ENCODE measurements at places on chromosomes 6 and 20. TPM values are rescaled to one million over a fixed set of nuclear protein-coding genes. Genes with fewer than 3 reads are reported as not detected.

Gene MUC21
- not detected for total RNA-seq

Gene ADGB
- not detected for total RNA-seq

Gene LIME1
- total RNA-seq: 7.3 TPM

Gene TBC1D7
- total RNA-seq: 79.5 TPM

Gene HLA-DRB5
- 19.9 TPM for total RNA-seq

Gene ELOVL4
- 6.4 TPM for total RNA-seq

Gene GSTA3
- total RNA-seq: not detected

Gene MRPS18A
- 29.8 TPM for total RNA-seq

Gene TRIM15
- not detected for total RNA-seq

- peak overlapping the region; percentile 93 for H3K27ac ChIP-seq
- H3K27me3 ChIP-seq: no peaks in the 10 kb centered on the region
- H3K4me3 ChIP-seq: no peak overlapping the region
These were observed 74.6 kb upstream of the CD93 start for GRCh38 chr20:23160536-23161243.

DNA sequence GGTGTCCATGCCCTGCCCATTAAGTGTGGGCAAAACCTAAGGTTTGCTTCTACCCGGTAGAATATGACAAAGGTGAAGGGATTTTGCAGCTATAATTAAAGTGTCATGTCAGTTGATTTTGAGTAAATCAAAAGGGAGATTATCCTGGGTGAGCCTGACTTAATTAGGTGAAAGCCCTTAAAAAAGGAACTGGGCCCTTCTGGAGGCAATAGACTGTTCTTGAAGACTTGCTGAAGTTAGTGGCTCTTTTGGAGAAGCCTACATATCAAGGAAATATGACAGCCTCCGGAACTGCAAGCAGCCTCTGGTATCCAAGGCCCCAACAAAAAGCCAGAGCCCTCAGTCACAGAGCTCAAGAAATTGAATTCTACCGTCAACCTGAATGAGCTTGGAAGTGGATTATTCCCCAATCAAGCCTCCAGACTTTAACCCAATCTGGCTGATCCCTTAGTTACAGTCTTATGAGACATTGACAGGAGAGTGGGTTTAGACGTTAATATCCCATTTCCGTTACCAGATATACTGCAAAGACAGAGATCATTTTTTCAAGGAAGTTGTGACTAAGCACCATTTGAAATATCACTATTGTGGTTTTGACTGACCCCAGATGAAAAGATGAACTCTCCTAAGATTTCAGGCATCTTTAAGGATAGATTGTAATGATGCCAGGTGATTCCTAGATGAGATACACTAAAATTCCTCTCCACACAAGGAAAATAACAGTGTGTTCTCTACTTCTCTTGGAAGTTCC is 303.4 kb downstream of the PLCB1 start:
- H3K4me3 ChIP-seq: no peak overlapping the region
- H3K36me3 ChIP-seq: no peaks in the 10 kb centered on the region
- H3K27me3 ChIP-seq: no peaks in the 10 kb centered on the region

GRCh38 chr20:10666221-10667076 is 7.3 kb downstream of the JAG1 start:
- no peak for DNase-seq
- peak overlapping the region; percentile 93 for H3K27ac ChIP-seq
- H3K36me3 ChIP-seq: peaks cover 34% of the 10 kb centered on the region

DNA sequence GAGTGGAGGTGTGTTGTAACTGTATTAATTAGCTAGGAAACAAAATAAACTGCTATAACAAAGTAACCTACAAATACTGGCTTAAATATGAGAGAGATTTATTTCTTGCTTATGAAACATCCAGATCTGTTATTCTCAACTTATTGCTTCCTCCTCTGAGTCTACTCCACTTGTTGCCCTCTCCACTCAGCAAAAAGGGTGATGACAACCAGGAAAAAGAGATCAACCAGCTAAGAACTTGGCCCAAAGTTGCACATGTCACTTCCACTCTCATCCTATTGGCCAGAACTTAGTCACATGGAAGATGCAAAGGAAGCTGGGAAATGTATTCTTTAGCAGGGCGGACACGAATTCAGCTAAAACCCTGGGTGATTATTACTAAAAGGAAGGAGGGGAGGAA is 5.2 kb upstream of the TP53RK start:
- H3K27me3 ChIP-seq: no peaks in the 10 kb centered on the region
- H3K4me3 ChIP-seq: no peak overlapping the region
- no peak for DNase-seq
- no peak overlapping the region for H3K27ac ChIP-seq

DNA sequence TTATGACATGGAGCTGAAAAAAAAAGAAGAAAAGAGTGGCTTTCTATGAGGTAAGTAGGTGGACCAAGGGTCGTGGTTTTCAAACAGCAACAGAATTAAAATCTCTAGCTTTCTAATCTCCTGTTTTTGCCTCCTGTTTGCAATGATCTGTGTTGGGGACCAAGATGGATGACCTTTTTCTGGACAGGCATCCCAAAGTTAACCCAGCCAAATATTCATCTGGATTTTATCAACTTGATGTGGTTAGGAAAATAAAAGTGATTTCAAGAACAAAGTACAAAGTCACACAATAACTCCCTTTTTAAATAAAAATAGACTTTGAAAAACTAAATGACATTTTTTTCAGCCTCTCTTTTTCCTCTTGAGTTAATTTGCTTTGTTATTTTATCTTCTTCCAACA is 282.1 kb upstream of the PRDM1 start:
- no peak overlapping the region for H3K27ac ChIP-seq
- H3K27me3 ChIP-seq: no peaks in the 10 kb centered on the region
- no peaks in the 10 kb centered on the region for H3K4me1 ChIP-seq
- no peak for DNase-seq

GRCh38 chr6:53369051-53369450 is 20.3 kb upstream of the ELOVL5 start:
- no peak for DNase-seq
- H3K36me3 ChIP-seq: no peaks in the 10 kb centered on the region
- H3K4me1 ChIP-seq: no peaks in the 10 kb centered on the region
- H3K27me3 ChIP-seq: no peaks in the 10 kb centered on the region
- H3K4me3 ChIP-seq: no peak overlapping the region
- no peak overlapping the region for H3K27ac ChIP-seq

GRCh38 chr6:81562169-81562568 is 190.3 kb downstream of the TENT5A start:
- peak overlapping the region; percentile 13 for H3K4me3 ChIP-seq
- peaks cover 3% of the 10 kb centered on the region for H3K4me1 ChIP-seq
- DNase-seq: no peak
- no peaks in the 10 kb centered on the region for H3K36me3 ChIP-seq

GRCh38 chr6:63689421-63689820 is 53.8 kb downstream of the PHF3 start:
- H3K36me3 ChIP-seq: peaks cover 16% of the 10 kb centered on the region
- no peak overlapping the region for H3K27ac ChIP-seq
- no peaks in the 10 kb centered on the region for H3K4me1 ChIP-seq
- H3K4me3 ChIP-seq: no peak overlapping the region
- H3K27me3 ChIP-seq: no peaks in the 10 kb centered on the region

GRCh38 chr6:154301839-154302752 is 54.5 kb downstream of the IPCEF1 start:
- no peak overlapping the region for H3K4me3 ChIP-seq
- H3K27ac ChIP-seq: no peak overlapping the region
- H3K36me3 ChIP-seq: no peaks in the 10 kb centered on the region
- no peak for DNase-seq
- peaks cover 8% of the 10 kb centered on the region for H3K4me1 ChIP-seq

DNA sequence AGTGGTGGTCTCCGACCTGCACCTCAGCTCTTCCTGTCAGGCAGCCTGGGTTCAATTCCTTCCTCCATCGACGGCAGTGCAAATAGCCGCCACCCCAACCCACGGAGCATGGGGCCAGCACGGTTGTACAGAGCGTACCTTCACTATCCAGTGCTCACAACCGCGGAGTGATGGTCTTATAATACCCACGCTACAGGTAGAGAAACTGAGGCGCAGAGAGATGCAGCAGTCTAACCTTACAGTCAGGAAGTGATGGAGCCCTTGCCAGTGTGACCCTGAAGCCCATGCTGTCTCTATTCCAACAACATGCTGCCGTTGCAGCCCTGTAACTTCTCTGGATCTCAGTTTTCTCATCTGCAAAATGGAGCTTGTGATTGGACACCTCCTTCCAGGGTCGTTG is 11.0 kb downstream of the SCRT2 start:
- no peaks in the 10 kb centered on the region for H3K36me3 ChIP-seq
- H3K4me1 ChIP-seq: no peaks in the 10 kb centered on the region
- no peak overlapping the region for H3K27ac ChIP-seq
- no peak for DNase-seq
- H3K27me3 ChIP-seq: peaks cover 24% of the 10 kb centered on the region

GRCh38 chr6:35327349-35328027 is 14.9 kb upstream of the PPARD start:
- no peaks in the 10 kb centered on the region for H3K27me3 ChIP-seq
- no peak for DNase-seq
- H3K27ac ChIP-seq: no peak overlapping the region
- H3K4me1 ChIP-seq: no peaks in the 10 kb centered on the region

DNA sequence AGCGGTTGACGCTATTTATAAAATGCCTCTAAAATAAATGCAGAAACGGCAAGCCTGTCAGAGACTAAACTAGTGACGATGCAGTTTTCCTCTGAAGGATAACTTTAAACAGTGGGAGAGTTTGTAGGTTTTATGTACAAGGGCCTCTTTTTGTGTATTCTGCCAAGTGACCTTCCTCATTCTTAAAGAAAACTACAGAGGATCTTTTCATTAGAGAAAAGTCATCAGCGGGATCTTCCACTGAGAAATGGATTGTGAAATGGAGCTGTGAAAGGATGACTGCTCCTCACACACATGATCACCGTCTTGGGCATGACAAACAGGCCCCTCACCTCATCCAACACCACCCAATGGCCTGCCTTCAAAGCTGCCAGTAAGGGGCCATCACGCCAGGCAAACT is 89.0 kb upstream of the LYRM2 start:
- no peaks in the 10 kb centered on the region for H3K4me1 ChIP-seq
- H3K27me3 ChIP-seq: no peaks in the 10 kb centered on the region
- peaks cover 80% of the 10 kb centered on the region for H3K36me3 ChIP-seq
- H3K4me3 ChIP-seq: no peak overlapping the region

DNA sequence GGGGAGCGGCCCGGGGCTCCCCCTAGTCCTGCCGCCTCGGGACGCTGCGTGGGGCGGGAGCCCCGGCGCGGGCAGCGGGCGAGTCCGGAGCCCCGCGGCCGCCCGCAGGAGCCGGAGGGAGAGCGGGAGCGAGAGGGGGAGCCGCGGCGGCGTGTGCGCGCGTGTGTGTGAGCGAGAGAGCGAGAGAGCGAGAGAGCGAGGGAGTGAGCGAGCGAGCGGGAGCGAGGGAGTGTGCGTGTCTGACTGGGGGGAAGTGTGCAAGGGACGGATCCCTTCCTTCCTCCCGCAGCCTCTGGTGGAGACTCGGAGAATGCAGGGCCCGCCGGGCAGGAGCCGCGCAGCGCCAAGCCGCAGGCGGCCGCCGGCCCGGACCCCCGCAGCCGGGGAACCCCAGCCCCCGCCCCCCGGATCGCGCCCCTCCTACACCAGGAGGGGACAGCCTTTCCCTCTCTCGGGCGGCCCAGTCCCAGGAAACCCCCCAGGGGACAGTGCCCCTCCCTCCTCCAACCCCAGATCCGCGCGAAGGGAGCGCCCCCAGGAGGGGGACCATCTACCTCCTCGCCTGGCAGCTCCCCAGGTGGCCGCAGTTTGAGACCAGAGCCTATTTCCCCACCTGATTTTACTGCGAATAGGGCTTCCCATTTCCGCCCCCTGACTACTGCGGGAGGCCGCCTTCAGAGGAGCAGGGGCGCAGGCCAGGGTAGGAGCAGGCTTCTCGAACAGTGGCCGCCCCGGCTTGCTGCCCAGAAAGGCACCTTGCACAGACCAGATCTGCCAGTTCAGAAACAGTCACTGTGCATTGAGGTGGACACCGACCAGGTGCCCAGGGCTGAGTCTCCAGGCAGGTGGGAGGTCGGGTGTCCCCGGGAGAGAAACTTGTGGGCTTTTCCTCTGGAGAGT is at the start of gene CDH22:
Gene CDH22 (minus strand): TSS at position 241 of the 900 bp plus-strand sequence. CDS start 57,204 bp downstream, outside the sequence.
- H3K4me3 ChIP-seq: peak within 1 kb of the TSS; percentile 66
- H3K4me1 ChIP-seq: peaks cover 6% of the 10 kb centered on the region
- peaks cover 19% of the 10 kb centered on the region for H3K27me3 ChIP-seq
- H3K27ac ChIP-seq: no peak within 1 kb of the TSS
- DNase-seq: no peak
